Activated CD8-positive, alpha-beta T cell treated with anti-CD3 and anti-CD28 coated beads, Interleukin-2, amount 10 ng/mL, durations not matched to agents 7 days and 5 days (primary cell): ENCODE measurements at places on chromosomes 5 and 9. TPM values are rescaled to one million over a fixed set of nuclear protein-coding genes. Genes with fewer than 3 reads are reported as not detected.

AFAP1L1 gene
- not detected for total RNA-seq

LMX1B gene
- not detected for total RNA-seq

AQP7 gene
- total RNA-seq = not detected

EDIL3 gene
- total RNA-seq = not detected

IRX1 gene
- not detected for total RNA-seq

HRCT1 gene
- not detected for total RNA-seq

CNOT6 gene
- 43.0 TPM for total RNA-seq
